NCI-H2081 treated with DMSO at 0.1 percent for 48 hours (cell line): ENCODE measurements at places on chromosomes 12 and 14.

DNA sequence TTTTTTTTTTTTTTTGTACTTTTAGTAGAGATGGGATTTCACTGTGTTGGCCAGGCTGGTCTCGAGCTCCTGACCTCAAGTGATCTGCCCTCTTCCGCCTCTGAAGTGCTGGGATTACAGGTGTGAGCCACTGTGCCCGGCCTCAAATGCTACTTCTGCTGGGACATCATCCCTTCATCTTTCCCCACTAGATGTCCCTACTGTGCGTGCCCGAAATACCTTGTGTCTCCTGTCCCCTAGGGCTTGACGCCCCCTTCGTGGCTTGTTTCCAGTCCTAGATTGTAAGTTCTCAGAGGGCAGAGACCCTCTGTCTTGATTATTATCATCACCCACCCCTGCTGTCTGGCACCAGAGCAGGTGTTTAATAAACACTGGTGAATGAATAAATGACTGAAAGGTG, 14.9 kb downstream of the CCDC63 start:
- no peak for DNase-seq

- DNase-seq: no peak
Measured at GRCh38 chr12:84435682-84436081, 476.9 kb downstream of the SLC6A15 start.

DNA sequence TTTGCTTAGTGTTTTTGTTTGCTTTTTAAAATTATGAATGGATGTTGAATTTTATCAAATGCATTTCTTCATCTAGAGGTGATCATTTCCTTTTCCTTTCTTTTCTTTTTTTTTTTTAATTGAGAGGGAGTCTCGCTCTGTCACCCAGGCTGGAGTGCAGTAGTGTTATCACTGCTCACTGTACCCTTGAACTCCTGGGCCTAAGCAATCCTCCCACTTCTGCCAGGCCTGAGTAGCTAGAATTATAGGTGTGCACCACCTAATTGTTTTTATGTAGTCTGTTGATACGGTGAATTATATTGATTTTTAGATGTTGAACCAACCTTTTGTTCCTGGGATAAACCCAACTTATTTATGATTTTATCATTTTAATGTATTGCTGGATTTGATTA, 1.5 kb upstream of the CDKL1 start:
- no peak for DNase-seq

GRCh38 chr14:89240414-89240813, 176.6 kb downstream of the FOXN3 start:
- DNase-seq: no peak

DNA sequence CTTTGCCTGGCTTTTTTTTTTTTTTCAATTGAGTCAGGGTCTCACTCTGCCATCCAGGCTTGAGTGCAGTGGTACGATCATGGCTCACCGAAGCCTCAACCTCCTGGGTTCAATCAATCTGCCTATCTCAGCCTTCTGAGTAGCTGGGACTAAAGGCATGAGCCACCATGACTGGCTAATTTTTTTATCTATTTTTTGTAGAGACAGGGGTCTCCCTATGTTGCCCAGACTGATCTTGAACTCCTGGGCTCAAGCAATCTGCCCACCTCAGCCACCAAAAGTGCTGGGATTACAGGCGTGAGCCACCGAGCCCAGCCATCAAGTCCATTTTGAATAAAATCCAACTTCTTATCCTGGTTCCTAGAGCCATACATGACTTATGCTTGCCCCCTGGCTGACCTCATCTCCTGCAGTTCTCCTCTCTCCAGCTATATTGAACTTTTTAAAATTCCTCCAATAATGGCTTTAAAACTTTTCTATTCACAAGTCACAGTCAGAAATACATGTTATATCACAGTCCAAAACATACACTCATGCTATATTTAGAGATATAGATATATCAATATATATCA, 10.4 kb upstream of the RND1 start:
- no peak for DNase-seq

DNA sequence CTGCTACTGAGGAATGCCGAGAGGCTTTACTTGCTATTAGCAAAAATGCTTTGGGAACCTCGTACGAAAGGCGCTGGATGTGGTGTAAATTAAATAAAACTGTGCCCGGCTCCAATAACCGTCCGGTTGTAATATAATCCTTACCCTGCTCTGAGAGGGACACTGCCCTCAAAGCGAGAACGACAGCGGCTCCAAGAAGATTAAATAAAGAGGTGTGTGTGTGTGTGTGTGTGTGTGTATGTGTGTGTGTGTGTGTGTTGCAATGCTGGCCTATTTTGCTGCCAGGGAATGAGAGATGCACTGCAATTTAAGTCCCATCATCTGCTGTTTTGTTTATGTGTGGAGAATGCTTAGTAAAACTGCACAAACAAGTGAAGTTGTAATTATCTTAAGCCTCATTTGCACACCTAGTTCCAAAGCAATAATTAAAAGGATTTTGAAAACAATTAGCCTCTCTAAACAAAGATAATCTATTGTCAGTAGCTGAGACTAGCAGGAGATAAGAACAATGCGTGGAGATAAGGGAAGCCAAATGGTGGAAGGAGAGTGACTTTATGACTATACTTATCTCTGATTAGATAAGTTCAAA, 1.2 kb upstream of the SIX1 start:
- no peak for DNase-seq

GRCh38 chr12:96170328-96170727, 23.8 kb upstream of the ELK3 start:
- no peak for DNase-seq
